Esophagus squamous epithelium (tissue), 5 donors: ENCODE measurements at places on chromosomes 12 and 14.

- DNase-seq: no peak
These were observed 492.0 kb downstream of the NELL2 start for GRCh38 chr12:44384136-44384535.

GRCh38 chr14:96482986-96483385, 19.2 kb upstream of the PAPOLA start:
- no peak for DNase-seq

- no peak for DNase-seq
These were observed 12.4 kb downstream of the MTRFR start for GRCh38 chr12:123245678-123246077.

- DNase-seq: no peak
These were observed 70.7 kb downstream of the AACS start for GRCh38 chr12:125135906-125136305.

- DNase-seq: no peak
These were observed 21.8 kb downstream of the HAL start for GRCh38 chr12:95974358-95974757.

DNA sequence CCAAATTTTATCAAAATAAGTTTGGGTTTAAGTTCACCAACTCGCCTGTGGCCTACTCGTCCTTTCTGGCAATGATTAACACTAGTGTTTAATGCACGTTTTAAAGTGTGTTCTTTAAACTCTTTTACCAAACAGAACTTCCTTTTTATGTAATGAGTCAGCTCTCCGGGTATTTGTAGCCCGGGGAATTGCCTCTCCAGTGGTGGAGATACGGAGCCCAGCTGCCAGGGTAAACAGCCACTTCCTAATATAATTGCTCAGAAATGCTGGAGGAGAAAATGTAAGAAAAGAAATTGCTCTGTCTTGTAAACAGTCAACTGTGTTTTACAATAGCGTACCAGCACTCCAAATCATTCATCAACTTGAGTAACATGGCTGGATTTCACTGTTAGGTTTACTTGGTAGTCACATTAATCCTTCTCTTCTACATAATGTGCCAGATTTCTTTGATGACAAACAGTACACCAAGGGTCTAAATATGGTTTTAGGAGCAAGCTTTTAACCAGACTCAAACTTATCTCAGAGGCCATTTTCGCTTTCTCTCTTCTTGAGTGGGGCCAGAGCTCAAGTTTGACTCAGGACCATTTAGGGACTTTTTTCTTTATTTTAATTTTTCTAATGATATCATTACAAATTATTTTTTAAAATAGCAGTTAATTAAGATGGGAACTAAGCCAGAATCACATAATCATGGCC, 101.2 kb upstream of the SLC38A2 start:
- no peak for DNase-seq
